ENCODE measurements at places on chromosomes 7 and 10.

DNA sequence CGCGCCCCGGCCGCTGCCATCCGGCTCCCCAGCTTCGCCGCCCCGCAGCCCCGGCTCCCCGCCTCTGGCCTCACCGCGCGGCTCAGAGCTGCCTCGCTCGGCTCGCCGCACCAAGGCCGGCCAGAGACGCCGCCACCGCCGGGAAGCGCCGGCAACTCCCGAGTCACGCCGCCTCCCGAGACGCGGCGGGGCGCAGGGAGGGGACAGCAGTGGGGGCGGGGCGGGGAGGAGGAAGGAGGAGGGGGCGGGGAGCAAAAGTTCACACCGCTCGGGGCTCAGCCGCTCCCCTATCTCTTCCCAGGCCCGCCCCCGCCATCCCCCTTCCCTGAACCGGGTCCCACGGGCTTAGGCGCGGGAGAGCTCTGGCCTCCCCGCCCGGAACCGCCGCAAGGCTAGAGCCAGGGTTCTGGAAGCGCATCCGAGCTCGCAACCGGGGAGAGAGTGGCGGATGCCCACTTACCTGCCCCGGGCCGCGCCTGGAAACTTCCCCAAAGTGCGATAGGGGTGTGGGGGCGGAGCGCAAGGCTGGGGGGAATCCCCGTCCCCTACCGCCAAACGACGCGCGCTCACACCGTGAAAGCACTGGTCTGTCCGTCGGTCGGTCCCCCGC, 1.0 kb downstream of the CHST15 start:
- no peak for DNase-seq

GRCh38 chr7:79619216-79619615, 165.7 kb upstream of the MAGI2 start:
- DNase-seq = no peak

- no peak for DNase-seq
Measured at GRCh38 chr7:43479042-43479441, 103.9 kb upstream of the STK17A start.

- DNase-seq = no peak
Measured at GRCh38 chr7:117091721-117092120, 138.4 kb downstream of the ST7 start.

- no peak for DNase-seq
Measured at GRCh38 chr7:35828817-35829216, 28.0 kb downstream of the SEPTIN7 start.

DNA sequence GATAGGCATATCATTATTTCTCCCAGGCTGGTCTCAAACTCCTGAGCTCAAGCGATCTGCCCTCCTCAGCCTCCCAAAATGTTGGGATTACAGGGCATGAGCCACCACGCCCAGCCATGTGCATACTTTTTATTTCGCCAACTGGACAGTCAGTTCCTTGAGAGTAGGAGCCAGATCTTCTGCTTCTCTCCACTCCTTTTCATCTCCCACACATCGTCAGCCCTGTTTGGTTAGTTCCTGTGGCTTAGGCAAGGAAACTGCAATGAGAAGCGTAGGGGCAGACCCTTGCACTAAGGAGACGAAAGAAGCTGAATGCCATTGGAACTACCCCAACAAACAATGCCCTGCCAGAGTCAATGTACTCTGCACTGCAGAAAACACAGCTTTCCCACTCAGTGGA, 178.2 kb downstream of the TRIL start:
- DNase-seq = no peak

- DNase-seq = peak; percentile 26
Measured at GRCh38 chr10:3926675-3927525, 141.9 kb upstream of the KLF6 start.
